ENCODE measurements at places on chromosomes 7 and 10.

DNA sequence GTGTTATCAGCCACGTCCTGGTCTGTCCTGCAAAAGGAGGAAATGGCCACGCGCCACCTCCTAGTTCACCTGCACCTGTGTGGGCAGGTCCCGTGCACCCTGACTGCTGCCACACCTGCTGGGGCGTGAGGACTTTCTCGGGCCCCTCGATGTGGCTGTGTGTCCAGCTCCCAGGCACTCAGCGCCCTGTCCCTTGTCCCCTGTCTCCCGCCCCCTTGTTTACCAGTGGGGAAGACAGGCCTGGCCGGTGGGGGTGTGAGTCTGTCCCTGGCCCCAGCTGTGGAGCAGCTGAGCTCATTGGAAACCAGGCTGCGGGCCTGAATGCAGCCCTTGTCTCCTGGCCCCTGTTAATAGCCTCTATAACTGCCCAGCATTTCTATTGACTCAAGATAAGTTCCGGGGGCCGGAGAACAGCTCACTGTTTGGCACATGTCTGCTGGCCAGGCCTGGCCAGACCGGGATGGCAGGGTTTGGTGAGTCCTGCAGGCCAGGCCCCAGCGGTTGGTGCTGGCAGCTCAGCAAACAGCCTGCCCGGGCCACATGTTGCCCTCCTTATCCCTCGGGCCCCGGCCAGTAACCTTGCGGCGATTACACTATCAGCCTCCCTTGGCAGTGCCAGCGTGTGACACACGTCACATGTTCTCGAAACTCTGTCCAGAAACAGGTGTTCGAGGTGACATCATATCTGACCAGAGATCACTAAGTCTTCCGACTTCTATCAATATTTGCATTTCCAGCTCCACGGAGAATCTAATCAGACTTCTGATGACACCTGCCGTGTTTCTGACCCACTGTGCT is 52.1 kb downstream of the FOXL3 start:
- DNase-seq: no peak

- no peak for DNase-seq
Observed at GRCh38 chr7:156386097-156386496, 254.5 kb upstream of the RNF32 start.

DNA sequence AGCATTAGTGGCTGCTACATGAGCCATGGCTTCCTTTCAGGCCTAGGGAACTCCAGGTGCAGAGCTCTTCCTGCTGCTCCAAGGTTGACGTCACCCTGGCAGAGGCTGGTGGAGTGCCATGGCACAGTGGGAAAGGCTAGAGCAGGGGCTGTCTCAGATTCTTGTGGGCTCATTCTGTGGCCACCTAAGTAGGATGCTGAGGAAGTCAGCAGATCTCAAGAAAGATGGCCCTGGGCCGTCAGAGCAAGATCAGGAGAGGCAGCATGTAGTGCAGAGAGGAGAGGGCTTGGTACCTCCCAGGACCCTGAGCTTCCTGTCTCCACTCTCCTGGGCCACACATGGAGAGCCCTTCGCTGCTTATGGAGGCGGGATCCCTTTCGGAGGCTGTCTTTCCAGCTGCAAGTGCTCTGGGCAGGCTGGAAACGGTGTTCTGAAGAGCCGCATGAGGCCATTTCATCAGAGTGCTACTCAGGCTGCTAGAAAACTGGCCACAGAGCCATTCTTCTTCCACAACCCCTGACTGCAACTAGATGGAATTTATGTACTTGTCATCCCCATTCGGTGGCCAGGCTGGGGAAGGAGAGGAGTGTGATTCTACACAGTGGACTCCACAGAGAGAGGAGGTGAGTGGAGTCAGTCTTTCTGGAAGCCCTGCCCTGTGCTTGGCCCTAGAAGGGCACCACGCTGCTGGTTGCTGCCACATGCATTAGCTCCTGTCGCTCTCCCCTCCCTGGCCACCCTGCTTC is 304.2 kb downstream of the RPS24 start:
- DNase-seq: no peak

DNA sequence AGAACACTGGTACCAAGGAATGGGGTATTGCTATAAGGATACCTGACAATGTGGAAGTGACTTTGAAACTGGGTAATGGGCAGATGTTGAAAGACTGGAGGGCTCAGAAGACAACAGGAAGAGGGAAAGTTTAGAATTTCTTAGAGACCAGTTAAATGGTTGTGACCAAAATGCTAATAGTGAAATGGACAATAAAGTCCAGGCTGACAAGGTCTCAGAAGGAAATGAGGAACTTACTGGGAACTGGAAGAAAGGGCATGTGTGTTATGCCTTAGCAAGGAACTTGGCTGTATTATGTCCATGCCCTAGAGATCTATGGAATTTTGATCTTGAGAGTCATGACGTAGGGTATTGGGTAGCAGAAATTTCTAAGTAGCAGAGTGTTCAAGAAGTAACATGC is 38.0 kb downstream of the FAM149B1 start:
- no peak for DNase-seq

DNA sequence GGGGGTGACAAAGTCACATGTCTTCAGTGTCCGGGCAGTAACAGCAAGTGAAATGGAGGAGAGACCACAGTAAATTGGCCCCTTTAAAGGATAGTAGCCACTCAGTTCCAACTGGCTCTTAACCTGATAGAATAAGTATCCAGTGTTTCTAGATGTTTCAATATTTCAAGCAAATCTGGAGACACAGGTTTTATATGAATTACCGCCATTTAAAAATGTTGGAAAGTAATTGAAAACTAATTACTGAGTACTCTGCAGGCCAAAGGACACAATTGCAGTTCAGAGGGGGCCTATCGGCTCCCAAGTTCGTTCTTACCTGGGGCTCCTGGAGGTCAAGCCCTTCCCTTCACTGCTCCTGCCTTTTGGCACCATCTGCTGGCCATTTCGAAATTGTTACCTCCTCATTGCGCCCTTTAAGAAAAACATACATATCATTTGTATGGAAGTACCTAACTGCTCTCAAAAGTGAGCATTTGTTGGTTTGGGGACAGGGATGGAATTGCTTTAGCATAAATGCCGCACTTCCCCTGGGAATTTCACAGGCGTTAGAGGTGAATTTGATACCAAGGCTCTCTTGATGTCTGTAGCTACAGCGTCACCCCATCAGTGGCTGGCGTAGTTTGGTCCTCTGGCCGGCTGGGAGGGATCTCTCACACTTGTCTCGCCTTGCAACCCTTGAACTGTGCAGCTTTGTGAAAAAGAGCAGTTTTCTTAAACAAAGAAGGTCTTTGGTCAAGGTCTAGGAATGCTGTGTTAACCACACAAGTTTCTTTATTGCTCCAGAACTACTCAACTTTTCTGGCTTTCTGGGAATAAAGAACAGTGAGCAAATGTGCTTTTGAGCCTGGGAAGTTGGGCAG is 220.0 kb downstream of the ARHGAP21 start:
- DNase-seq: no peak

- DNase-seq: no peak
Observed at GRCh38 chr7:88661921-88662320, 97.6 kb upstream of the ZNF804B start.

DNA sequence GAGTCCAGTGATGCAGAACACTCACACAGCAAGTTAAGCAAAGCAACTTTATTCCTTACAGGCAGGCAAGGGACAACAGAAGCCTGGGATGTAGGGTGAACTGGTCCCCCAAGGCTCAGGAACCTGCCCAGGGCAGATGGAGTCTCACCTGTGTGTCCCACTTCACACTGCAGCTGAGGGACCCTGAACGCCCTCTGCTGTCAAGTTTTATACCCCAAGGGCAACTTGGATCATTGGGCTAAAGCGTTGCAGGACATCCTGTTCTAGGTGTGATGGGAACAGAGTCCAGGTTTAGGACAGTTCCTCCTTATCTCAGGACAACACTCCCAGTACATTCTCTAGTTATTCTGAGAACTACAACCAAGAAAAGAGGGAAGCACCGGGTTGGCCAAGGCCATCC is 49.5 kb upstream of the ZNF746 start:
- DNase-seq: no peak

DNA sequence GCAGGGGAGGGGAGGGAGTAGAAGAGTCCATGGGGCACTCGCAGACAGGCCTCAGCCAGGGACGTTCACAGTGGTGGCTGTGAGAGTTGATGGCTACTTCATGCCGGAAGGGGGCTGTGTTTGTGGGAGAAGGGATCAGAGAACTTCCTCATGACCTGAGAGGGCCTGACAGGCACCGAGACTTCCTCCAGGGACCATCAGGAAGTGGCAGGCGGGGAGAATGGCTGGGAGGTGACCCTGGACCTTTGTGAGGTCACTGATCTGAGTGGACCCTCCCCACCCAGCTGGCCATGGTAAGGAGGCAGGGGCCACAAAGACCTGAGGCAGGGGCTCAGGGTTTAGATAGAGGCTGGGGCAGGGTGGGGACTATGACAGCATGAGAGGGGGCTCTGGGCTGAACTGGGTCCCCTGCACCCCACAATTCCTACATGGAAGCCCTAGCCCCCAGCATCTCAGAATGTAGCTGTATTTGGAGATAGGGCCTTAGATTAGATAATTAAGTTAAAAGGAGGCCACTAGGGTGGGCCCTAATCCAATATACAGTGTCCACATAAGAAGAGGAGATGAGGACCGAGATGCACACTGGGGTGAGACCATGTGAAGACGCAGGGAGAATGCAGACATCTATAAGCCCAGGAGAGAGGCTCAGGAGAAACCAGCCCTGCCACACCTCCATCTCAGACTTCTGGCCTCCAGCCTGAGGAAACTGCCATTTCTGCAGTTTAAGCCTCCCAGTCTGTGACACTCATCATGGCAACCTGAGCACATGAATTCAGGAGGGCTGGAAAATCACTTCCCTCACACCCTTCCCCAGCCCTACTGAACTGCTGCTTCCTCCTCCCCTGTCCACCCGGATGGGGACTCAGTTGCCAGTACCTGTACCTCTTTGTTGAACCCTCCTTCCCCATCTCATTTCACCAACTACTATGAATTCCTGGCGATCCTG is 273.9 kb upstream of the ZNF32 start:
- DNase-seq: no peak

GRCh38 chr7:137734221-137734620 is 112.6 kb downstream of the DGKI start:
- no peak for DNase-seq

DNA sequence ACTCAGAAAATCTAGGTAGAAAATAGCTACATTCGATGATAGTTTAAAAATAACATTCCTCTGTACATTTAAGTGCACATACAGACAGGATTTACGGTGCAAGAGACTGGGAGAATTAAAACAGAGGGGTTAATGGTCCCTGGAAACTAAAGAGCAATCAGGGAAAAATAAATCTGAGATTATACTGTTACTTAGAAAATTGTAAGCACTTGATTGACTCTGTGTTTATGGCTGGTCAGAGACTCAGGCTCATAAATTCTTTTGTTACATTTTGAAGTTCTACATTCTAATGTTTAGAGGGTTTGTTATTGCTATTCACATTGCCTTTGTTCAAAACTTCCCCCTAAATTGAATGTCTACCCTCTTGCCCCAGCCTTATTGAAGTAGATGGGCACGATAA is 54.4 kb downstream of the CDCA7L start:
- DNase-seq: no peak

- DNase-seq: no peak
Observed at GRCh38 chr10:89363729-89364442, 14.0 kb upstream of the IFIT1B start.

- DNase-seq: no peak
Observed at GRCh38 chr7:143243111-143243510, 20.1 kb upstream of the GSTK1 start.

DNA sequence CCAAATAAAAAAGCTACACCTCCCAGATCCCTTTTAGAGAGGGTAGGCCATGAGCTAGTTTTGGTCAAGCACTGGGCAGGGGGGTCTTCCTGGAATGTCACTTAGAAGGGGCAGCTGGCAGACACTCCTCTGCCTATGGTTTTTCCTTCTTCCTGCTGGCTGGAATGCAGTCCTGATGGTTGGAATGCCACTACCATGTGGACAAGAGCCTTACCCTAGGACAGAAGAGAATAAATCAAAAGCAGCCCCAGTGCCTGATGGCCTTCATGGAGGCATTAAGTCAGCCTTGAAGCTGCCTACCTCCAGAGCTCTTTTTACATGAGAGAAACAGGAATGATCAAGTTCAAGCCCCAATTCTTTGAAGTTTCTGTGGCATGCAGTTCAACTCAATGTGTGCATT is 43.5 kb upstream of the SORBS1 start:
- DNase-seq: no peak

DNA sequence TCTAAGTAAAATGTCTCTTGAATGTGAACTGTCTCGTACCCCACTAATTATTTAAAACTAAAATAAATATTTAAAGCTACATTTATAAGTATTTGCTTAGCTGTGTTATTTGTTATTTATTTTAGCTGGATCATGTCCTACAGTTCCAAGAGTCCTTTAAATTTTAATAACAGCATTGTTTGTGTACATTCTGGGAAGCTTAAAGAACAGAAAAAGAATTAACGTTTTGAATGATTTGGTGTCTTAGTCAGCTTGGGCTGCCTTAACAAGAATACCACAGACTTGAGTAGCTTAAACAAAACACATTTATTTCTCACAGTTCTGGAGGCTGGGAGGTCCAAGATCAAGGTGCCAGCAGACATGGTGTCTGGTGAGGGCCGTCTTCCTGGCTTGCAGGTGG is 107.4 kb downstream of the ITIH5 start:
- no peak for DNase-seq

DNA sequence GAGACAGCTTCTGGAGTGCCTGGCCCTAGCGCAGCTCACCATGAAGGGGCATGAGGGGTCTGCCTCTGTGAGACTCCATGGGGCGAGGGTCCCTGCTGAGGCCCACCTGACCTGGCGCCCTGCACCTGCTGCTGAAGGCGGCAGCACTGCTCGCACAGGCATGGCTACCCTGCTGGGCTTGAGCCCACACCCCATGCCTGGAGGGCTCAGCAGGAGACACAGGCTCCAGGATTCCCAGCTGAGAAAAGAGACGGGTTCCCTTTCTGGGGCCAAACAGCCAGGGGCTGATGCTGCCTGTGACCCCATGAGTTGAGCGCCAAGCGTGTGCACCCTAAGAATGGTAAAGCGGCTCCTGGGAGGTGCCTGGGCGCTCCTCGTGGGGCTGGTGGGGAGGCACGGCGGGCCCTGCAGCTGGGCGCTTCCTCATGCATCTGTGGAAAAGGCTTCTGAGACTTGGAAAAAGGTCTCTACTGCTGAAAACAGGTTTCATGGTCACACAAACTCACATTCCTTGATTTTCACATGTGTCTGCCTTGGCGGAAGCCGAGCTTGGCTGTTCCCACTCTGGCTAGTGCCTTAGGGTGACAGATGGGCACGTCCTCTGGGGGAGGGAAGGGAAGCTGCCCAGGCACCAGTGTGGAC is 233.4 kb downstream of the ZMYND11 start:
- DNase-seq: no peak

DNA sequence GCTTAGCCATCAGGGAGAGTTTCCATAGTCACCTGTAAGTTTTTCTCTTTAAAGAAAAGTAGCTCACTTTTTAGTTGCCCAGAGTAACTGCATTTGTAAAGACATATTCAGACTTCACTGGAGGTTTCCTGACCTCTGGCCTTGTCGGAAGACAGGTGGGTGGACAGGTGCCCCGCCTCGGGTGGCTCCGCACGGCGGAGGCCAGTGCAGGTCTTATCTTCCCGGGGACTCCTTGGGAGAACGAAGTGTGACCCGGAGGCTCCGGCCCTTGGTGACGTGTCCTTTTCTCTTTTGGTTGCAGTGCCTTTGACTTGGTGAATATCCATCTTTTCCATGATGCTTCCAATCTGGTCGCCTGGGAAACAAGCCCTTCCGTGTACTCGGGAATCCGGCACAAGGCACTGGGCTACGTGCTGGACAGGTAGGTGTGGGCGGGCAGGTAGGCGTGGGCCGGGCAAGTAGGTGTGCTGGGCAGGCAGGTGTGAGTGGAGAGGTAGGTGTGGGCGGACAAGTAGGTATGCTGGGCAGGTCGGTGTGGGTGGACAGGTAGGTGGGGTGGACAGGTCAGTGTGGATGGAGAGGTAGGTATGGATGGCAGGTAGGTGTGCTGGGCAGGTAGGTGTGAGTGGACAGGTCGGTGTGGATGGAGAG is 75.8 kb downstream of the NKX6-2 start:
- no peak for DNase-seq

All from stimulated activated naive CD4-positive, alpha-beta T cell treated with Interleukin-2 at 50 U/mL for 16 hours (primary cell).